ENCODE measurements at places on chromosomes 1 and 21.

DNA sequence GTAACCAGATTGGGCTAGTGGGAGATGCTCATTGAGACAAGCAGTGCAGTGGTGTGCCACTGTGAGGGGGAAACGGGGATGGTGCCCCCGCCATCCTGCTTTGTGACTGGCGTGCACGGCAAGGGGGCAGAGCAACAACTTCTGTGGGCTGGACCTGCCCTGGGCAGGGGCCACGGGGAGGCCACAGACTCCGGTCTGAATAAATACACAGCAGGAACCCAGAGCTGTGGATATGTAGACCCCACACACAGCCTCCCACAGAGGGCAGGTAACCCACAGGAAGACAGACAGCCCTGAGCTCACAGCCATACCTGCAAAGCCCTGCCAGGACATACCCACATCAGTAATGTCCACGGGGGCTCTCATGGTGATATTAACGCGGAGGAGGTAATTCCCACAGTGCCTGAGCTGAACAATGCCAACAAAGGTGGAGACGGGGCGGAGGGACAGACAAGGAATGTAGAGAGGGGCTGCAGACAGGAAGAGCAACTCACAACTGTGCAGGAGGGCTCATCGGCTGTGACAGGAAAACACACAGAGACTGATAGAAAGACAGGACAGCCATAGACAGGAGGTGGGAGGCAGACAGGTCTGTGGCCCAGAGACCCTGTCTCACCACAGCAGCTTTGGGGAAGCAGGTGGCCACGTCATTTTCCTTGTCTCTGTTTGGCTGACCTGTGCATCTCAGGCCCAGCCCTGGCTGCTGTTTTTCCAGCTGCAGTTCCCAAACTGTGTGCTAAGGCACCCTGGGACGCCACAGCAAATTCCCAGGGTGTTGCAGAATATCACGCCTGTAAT, 4.9 kb upstream of the WNT3A start:
- no peak for DNase-seq

DNA sequence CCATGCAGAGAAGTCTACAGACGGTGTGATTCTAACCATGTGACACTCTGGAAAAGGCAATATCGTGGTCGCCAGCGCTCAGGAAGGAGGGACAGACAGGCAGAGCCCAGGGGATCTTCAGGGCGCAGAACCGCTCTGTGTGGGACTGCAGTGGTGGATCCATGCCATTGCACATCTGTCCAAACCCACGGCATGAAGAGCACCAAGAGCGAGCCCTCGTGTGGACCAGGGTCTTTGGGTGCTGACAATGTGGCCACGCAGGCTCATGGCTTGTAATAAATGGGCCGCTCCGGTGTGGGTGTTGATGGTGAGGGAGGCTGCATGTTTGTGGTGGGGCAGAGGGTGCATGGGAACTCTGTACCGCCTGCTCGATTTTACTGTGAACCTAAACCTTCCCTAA, 25.3 kb upstream of the POFUT2 start:
- no peak for DNase-seq

- DNase-seq = no peak
Measured at GRCh38 chr1:153466908-153467307, 6.5 kb upstream of the S100A7 start.

DNA sequence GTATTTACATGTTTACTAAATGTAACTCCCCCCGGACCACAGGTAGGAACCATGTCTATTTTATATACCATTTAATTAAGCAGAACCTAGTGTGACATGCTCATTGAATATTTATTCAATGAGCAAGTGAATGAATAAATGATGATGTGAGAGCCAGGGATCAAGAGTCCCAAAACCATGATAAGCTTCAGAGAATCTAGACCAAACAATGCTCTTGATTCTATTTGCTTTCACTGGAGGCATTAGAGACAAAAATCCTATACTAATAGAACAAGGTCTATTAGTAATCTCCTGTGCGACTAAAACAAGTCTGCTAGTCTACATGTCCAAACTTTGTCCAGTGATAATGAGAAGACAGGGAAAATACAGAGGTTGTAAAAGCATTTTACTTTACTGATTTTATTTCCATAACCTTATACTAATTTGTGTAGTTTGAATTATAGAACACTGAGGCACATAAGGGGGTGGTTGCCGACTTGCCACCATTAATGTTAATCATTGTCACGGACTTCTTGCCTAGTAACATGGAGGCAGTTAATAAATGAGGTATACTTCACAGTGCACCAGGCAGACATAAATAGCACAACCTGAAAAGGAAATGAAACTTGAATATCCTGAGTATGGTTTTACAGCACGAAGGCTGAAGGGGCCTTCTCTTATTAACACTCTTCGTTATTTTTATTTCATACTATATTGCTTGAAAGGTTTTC, 69.8 kb downstream of the TBX15 start:
- DNase-seq = no peak

DNA sequence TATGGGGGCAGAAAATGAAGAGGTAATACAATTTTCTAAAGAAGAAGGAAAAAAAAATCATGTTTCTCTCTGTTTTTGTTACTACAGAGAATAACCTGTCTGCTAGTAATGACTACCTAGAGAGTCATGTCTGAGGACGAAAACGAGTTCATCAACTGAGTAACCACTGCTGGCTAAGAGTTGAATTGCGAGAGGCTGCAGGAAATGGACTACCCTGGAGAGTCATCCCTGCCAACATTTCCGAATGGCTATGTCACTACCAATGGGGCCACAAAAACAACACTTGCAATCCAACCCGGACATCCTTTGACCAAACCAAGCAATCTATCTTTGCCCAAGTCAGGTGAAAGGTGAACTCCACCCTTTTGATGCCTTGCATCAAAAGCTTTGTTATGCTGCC, 120.6 kb downstream of the FCRL5 start:
- DNase-seq = no peak

DNA sequence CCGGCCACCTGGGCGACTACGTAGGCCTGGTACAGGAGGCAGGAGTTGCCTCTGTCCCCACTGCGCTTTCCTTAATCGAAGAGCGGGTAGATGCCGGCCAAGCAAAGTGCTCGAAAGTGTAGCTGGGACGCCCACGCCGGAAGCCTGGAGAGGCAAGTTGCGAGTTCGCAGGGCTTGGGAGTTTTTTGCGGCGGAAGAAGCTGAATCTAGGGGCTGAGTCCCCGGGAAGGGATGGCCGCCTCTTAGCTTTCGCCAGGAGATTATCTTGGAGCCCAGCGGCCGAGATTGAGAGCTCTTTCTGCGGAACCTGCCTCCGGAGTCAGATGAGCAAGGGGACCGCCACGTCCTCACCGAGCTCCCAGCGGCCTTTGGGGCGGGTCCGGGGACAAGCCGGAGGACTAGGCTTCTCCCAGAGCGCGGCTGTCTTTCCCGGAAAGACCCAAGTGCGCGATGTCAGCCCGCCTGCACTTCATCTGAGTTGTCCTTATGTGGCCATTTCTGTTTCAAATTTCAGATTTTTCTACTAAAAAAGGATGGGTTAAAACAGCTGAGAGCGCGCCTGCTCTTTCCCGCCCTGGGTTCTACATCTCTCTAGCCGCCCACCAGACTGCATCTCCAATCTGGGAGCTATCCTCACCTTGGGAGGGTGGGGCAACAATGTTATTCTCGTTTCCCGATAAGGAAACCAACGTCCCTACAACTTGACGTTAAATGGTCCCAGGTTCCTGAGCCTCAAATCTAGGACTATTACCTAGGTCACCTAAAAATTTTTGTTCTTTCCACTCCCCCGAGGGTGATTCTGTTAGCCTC, 12.4 kb upstream of the TBX15 start:
- DNase-seq = no peak

- DNase-seq = no peak
Measured at GRCh38 chr1:66239834-66240233, 294.1 kb upstream of the SGIP1 start.

- no peak for DNase-seq
Measured at GRCh38 chr1:2322065-2322571, 69.2 kb downstream of the MORN1 start.

- no peak for DNase-seq
Measured at GRCh38 chr1:66617362-66618184, 83.6 kb downstream of the SGIP1 start.

DNA sequence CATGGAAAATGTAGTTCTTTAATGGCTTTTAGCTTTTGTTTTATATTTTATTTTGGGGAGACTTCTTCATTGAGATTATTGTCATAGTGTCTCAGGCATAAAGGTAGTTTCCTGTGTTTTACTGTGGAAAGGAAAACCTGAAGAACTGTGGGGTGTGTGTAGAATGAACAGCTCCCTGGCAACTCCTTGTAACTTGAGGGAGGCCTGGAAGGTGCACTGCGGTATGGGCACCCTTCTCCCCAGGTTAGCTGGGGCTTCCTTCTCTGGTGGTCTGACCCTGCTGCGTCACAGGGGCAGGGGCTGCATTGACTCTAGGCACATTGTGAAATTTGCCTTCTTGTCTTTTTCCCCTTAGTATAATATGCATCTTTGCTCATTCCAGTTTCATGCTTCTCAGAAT, 1.7 kb downstream of the ATP1B1 start:
- DNase-seq = no peak

DNA sequence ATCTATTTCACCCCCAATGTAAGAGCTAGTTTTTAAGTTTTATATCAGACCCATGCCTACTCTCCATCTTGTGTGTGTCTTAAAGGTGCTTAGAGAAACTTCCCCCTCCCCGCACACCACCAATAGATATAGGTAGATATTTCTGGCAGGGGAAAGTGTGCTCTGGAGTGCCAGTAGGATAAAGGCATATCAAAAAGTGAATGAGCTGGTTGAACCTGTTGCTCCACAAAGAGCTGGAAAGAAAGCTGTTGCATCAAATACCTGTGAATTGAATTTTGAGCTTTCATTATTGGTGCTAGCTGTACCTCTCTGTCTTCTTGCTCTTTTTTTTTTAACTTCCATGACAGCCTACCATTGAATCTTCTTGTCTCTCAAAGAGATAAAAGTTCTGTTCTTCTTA, 32.8 kb downstream of the ARID1A start:
- no peak for DNase-seq

DNA sequence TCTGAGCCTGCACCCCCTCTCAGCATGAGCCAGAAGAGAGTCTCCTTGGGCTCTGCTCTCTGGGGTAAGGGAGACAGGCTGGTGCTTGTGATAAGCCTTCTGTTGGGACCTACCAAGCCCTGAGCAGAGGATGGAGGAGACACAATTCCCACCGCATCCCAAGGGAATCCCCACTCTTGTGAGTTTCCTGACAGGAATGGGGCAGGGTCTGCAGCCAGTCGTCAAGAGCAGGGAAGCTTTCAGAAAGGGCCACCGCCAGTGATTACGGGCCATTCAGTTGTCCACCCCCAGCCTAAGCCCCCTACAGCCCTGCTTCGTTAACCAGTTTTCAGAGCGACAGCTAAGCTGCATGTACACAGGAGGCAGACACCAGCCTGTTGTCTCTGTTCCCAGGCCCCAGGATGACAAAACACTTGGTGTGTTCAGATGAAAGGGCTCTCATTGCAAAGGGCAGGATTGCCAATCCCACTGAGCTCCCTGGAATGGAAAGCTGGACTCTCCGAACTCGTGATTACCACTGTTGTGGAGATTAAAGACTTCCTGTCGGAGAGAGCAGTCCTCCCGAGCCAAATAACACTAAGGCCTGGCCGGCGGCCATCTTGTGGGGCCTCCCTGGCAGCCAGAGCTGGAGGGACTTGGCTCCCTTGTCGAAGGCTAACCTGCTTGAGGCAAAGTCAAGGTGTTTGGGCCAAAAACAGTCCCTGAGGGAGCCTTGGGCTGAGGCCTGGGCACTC, 37.4 kb upstream of the SLC30A1 start:
- DNase-seq = no peak

Measured in NCI-H1436 treated with DMSO at 0.1 percent for 48 hours (cell line).